ENCODE measurements at places on chromosomes 2 and 18.

DNA sequence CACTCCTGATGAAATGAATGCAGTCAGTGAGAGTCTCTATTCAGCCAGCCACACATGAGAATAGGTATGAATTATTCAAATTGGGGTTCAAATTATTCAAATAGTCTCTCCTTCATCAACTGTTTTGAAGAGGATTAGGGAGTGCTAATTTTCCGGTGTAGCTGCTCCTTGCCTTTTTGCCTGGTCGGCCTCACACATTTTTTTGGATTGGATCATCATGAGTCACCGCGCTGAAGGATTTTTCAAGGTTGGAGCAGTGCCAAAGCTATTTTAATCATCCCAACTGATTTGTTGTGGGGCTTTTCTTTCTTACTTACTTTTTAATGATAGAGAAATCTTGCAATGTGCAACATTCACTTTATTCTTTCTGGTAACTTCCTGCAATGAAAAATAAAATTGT is 2.4 kb upstream of the DTNA start:
- no peak for DNase-seq

DNA sequence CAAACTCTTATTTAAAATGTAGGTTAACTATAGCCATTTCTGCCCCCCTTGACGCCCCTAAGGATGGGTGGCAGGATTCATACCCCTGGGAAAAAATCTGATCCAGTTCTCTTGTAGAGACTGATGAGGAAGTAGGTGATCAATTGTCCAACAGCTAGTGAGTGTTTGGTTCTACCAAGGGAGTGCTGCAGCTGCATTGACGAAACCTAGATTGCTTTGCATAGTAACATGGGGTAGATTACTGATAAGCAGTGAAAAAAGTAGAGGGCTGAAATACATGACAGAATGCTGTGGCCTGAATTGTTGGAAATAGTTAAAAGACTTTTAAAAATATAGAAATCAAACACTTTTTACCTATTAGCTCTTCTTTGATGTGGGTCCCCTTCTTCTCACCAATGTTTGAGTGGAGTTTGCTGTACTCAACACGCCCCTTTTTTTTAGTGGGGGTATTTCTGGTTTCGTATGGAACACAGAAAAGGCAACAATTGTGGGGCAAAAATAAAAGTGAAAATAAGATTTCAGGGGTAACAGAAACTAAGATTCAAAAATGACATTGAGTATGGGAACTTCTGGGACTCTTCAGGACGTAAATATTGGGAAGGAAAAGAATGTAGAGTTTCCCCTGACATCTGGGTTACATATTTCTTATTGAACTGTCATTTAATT is 66.2 kb downstream of the MAIP1 start:
- DNase-seq: no peak

DNA sequence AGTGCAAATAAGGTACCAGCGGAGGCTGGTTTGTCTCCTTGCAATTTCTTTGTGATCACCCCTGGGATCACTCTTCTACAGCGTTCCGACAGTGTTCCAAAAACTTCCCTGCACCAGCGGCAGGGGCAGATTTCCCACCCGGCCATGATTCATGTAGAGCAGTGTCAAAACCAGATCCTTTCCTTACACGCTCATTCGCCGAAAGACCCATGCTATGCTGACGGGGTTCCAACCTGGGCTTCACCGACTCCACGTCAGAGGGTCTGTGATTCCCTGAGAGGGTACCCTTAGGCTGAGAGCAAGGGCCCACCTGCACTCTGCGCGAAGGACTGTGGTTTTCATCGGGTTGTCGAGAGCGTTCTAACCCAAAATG is 423 bp upstream of the TTC27 start:
- peak; percentile 10 for DNase-seq

DNA sequence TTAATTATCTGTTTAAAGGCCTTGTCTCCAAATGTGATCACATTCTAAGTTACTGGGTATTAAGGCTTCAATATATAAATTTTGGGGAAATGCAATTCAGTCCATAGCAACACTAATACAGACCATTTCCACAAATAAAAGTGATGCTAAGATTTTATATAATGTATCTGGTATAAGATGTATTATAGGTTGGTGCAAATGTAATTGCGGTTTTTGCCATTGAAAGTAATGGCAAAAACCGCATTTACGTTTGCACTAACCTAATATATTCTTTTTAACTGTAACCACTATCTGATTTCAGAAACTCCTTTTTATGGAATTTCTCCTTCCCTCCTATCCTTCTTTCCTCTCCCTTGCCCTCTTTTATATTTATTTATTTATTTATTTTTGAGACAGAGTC is 1020.6 kb downstream of the BCL11A start:
- DNase-seq: no peak

GRCh38 chr2:168424112-168424951 is 31.7 kb upstream of the CERS6 start:
- no peak for DNase-seq

- no peak for DNase-seq
Measured at GRCh38 chr2:172088245-172089004, 3.1 kb downstream of the DLX1 start.

DNA sequence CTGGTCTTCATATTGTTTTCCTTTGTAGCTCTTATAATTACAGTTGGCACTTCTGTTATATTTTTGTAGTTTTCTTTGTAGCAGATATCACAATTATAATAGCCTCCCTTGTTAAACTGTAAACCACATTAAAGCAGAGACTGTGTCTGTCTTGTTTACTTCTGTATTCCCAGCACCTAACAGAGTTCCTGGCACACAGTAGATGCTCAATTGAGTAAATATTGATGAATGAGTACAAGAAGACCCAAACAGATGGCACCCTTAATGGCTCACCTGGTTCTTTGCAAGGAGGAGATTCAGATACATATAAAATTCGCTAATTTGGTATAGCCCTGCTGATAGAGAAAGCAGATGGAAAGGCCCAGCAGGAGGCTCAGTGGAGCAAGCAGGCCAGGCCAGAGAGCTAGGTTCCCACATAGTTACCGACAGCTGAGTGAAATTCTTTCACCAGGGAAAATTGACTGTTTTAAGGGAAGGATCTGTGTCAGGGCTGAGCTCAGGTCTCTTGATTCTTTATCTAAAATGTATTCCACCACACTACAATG is 120.1 kb downstream of the NUP35 start:
- DNase-seq: no peak

GRCh38 chr2:225137971-225138370 is 95.7 kb upstream of the DOCK10 start:
- no peak for DNase-seq

DNA sequence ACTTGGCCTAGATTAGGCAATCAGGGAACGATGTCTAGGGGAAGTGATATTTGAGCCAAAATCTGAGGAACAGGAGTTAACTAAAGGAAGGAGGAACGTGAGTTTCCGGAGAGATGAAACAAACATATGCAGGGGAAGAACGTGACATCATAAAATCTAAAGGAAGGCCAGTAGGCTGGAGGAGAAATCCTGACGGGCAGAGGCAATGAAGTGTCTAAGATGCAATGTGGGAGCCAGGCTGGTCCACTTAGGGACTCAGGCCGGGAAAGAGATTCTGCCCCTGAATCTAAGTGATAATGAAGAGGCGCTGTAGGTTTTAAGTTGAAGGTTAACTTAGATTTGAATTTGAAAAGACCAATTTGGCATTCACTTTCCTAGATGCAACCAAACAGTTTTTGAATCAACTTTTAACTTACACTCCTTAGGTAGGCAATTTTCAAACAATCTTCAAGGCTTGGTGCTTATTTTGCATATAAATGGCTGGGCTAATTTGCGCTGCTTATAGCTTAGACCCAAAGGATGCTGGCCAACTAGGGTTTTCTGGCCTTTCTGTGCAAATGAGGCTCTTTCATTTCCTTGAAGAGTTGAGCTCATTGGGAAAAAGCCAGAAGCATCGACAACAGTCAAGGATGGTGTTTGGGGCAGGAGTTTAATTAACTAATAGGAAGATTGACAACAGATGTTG is 221.7 kb downstream of the SOX11 start:
- no peak for DNase-seq

DNA sequence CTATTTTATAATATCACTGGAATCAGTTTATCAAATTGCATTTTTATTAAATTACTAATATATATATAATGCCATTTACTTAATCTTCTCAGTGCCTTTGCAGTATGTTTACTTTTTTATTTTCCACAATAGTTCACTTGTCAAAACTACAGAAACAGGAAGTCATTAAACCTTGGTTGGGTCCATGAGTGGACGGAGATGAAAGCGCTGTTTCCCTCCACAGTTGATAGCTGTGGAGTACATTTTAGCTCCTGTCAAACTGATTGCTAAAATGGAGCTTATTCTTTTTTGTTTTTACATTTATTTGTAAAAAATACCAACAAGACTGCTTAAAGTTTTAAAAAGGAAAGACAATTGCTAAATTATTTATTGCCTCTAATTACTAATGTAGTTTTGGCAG is 19.2 kb downstream of the MFF start:
- no peak for DNase-seq

DNA sequence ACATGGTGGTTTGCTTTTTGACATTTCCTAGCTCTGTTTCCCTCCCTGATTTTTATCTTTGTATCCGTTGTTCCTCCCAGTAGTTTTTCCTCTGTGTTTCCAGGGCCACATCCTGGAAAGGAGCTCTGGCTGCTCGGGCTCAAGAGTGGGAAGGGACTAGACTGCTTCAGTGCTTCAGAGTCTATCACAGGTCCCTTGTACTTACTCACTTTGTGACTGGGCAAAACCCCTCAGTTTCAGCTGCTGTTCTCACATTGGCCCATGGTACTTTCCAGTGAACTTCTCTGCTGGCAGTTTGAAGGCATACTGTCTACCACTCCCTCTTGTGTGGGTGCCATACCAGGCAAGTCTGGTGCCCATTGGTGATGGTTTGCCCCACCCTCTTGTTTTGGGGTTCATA is 7.5 kb upstream of the STAMBP start:
- DNase-seq: peak; percentile 6

DNA sequence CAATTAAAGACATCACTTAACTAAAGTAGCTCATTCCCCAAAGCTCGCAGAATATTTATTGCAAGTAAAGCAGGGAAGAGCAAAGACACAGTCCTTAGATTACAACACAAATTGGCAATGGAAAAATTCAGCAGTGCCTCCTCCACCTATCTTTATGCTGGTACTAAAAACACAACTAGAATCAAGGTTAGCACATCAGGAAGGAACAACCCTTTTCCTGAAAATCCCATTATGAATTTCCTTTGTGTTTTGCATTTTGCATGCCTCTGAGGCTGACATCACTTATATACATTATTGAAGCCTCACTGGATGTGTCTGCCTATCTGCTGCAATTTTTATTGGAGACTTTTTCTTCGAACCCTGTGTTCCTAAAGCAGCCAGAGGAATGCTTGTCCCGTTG is 193.8 kb upstream of the STK17B start:
- DNase-seq: no peak

DNA sequence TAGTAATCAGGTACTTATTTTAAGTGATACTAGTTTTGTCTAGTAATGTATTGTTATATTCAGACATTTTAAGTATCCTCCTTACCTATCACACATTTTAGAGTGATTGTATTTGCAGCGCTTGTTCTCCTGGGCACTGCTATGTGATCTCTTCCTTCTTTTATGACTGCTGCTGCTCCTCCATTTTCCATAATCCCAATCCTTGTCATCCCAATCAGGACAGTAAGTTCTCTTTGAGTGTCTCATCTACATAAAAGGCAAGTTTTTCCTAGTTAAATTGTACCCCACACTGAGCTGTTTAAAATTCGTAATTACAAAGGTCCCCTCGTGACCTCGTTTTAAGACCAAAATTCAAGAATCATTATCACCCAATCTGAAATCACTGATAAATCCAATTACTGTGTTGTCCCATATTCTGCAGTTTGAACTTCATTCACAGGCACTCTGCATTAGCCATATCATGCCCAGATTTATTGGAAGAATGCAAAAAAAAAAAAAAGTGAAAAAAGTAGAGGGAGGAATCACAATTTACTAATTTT is 2.8 kb downstream of the CLK1 start:
- DNase-seq: no peak

DNA sequence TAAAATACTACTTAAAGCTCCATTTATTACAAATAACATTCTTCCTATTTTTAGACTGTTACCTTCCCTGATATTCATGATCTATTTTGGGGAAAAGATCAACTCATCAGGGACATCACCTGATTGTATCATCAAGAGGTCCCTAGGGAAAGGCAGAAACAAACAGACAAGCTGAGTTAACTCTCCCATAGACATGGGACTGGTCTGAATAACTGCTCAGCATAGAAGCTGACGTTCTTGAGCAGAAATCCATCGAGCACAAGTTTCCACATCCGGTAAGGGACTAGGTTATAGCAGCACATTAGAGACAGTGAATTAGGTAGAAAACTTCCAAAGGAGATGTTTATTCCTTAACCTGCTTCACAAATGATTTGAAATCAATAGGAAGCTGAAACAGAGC is 1100.4 kb upstream of the SLC39A10 start:
- DNase-seq: no peak

- no peak for DNase-seq
Measured at GRCh38 chr18:6719098-6719846, 10.2 kb upstream of the ARHGAP28 start.

- DNase-seq: no peak
Measured at GRCh38 chr2:45274250-45274926, 265.1 kb upstream of the SIX2 start.

- no peak for DNase-seq
Measured at GRCh38 chr18:35005963-35006577, 35.1 kb upstream of the MAPRE2 start.

DNA sequence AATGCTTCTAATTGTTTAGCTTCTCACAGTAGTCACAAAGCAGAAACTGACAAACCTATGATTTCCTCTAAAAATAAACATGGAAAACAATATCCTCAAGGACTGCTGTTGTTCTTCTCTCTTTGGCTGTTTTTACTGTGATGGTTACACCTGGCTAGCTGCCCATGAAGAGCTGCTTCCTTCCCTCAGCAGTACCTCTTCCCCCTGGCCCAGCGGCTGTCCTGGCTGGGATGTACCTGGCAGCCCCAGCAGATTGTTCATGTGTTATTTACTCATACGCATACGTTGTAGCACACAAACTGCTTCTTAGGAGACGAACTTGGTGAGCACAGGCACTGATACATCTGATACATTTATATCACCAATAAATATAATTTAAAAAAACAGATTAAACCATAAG is 27.4 kb downstream of the NEMP2 start:
- DNase-seq: no peak

- peak; percentile 46 for DNase-seq
Measured at GRCh38 chr18:3450012-3450798, at the start of gene TGIF1. Gene TGIF1, plus strand, starts transcription at chr18:3450172. Its CDS starts 318 bp downstream, at chr18:3450490.

- no peak for DNase-seq
Measured at GRCh38 chr18:79410731-79411613, 15.2 kb downstream of the NFATC1 start.

DNA sequence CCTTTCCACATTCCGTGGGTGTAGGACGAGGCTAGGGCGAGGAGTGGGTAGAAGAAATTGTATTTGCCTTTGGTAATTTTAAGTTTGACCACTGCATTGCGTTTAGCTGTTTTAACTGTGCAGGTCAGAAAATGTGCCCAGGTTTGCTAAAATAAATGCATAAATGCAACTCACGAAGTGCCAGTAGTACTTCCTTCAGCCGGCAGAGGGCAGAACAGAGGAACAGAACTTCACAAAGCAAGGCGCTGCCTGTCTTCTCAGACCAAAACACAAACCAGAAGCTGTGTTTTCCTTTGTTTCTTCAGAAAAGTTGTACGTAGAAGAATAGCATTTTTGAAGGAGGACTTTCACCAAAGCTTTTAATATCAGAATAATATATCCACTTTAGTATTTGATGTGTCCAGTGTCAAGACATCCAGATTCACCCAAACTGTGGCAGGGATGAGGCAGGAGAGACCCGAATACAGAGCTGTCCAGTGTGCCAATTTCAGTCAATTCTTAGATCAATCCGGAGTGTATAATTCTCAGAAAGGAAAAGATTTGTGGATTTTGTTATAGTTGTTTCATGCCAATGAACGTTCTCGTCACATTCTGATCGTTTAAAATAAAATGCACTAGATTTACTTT is 348.6 kb downstream of the DLGAP1 start:
- DNase-seq: peak; percentile 69
